Stimulated activated CD4-positive, alpha-beta T cell treated with anti-CD3 and anti-CD28 coated beads, Interleukin-1b, Interleukin-23, amount 100 ng/mL, for 48 hours (primary cell): ENCODE measurements at places on chromosomes 1 and 21.

GRCh38 chr1:35085421-35085820 lies 6.2 kb downstream of the ZMYM1 start:
- DNase-seq, result no peak

DNA sequence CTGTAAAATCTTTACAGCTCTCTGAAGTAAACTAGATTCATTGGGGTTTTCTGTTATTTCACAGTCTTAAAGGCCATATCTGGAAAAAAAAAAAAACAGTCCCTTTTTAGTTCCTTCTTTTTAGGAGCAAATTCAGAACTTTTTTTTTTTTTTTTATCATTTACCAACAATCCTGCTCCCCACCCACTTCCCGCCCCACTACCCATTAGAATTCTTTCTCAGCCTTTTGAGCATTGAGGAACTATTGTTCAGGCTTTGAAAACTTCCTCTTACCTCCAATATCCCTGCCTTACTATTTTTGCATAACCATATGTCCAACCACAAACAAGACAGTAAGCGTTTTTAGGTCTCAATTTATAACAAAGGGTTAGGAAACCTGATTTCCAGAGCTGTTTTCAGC lies 330.1 kb downstream of the PLPP3 start:
- no peak for DNase-seq

DNA sequence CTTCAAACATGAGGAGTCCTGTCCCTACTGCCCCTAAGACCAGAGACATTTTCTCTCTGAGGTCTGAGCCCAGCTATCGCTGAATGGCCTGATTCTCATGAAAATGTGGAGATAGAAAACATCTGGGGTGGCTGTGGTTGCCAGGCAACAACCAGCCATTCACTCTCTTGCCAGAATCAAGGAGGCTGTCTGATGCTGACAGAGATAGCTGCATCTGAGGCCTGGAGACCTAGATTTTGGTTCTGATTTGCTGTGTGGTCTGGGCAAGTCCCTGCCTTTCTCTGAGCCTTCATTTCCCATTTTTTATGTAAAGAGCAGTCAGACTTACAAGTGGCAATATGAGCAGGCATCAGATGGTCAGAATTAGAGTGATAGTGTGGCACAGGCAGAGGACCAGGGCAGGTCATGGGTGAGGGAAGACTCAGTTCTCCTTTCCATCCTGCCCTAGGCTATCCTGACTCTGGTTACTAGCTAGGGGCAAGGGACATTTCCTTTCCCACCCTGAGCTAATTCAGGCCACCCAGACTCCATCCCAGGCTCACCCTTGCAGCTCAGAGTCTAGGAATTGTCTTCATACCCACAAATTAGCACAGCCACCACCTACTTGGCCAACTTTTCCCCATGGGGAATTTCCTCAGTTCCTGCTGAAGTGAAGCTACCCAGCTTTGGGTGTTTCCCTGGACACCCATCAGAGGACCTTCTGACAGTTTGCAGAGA lies 20.0 kb upstream of the RNF19B start:
- peak; percentile 12 for DNase-seq

DNA sequence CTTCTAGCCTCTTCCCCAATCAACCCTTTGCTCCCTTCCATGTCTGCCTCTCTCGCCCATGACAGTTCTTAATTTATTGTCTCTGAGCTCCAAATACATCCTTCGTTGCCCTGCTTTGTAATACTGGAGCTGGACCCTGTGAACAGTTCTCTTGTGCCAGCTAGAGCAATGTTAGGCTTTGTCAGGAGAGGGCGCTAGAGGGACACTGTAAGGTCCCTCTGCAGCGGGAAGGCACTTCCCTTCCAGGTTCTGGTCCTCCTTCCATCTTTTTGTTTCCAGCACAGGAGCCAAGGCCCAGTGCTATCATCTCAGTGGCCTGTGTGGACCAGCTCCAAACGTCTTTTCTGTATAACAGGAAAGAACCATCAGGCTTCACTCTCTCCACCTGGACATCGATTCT lies 95.9 kb downstream of the PTPRU start:
- peak; percentile 17 for DNase-seq

- no peak for DNase-seq
Measured at GRCh38 chr1:4797016-4797410, 142.6 kb downstream of the AJAP1 start.

GRCh38 chr21:16040601-16041000 lies 310.8 kb downstream of the USP25 start:
- DNase-seq, result no peak

DNA sequence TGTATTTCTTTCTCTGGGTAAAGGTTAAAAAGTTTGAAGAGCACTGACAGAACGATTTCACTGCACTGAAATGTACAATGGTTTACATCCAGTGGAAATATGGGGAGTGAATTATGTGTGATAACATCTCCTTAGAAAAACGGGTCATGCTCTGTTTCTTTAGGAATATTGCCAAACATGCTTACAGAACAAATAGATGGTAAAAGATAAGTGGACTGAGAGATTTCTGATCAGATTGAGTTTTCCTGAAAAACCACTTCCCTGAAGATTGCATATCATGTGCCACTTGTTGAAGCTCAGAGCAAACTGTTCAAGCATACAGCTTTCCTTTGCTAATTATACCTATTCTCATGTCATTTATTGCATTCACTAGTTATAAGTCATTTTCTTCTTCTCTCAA lies 29.9 kb upstream of the DISP1 start:
- no peak for DNase-seq

- no peak for DNase-seq
Measured at GRCh38 chr1:190129366-190129765, 348.3 kb downstream of the BRINP3 start.

DNA sequence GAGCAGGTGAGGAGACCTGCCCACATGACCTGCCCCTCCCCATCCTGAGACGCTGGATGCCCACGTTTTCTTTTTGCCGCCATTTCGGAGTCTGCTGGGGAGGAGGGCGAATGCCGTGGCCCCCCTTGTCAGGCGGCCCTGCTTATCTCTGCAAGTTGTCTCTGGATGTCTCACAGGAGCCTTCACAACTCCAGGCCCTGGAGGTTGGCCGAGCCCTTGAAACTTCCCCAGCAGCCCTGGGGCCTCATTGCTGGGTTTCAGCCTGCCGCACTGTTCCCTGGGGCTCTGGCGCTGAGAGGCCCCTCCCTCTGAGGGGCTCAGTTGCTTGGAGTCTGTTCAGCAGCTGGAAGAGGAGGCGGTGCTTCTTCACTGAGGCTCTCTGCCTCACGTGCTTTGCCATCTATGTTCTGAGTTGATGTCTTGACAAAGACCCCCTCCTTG lies 29.8 kb upstream of the ZBTB21 start:
- DNase-seq, result no peak

DNA sequence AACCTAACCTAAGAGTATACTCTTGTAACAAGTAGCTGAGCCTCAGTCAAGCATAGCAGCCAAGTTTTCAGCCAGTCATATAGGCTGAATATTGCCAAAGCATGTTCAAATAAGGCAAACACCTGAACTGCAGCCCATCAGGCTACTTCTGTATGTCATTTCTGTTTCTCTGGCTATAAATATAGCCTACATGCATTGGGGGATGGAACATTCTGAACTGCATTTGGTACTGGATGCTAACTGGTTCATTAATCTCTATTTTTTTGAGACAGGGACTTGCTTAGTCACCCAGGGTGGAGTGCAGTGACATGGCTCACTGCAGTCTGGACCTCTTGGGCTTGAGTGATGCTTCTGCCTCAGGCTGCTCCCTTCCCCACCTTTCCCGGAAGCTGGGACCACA lies 37.3 kb downstream of the MAST2 start:
- DNase-seq, result no peak

GRCh38 chr1:205610901-205611466 lies 20.8 kb downstream of the ELK4 start:
- no peak for DNase-seq

GRCh38 chr1:184559117-184559713 lies 172.4 kb downstream of the C1orf21 start:
- no peak for DNase-seq

DNA sequence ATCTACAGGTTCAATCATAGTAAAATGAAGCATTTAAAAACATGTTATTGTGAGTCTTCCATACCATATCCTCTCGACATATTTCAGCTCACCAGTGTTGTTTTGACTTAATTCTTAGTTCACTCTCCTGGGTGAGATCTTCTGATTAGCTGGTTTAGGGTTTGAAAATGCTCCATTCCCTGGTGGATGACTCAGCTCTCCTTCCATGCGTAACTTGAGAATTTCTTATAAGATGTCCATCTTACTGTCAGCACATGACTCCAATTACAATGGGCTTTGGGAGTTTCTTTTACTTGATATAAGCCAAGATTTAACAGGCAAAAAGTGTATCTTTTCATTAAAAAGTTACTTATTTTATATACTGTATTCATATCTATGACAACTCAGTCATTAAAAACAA lies 476.5 kb downstream of the BRINP3 start:
- no peak for DNase-seq

- no peak for DNase-seq
Measured at GRCh38 chr1:183101841-183102276, 78.6 kb downstream of the LAMC1 start.

GRCh38 chr1:192809307-192810252 lies 741 bp downstream of the RGS2 start:
- peak; percentile 63 for DNase-seq

GRCh38 chr21:17911628-17912027 lies 92.5 kb upstream of the C21orf91 start:
- DNase-seq, result no peak

DNA sequence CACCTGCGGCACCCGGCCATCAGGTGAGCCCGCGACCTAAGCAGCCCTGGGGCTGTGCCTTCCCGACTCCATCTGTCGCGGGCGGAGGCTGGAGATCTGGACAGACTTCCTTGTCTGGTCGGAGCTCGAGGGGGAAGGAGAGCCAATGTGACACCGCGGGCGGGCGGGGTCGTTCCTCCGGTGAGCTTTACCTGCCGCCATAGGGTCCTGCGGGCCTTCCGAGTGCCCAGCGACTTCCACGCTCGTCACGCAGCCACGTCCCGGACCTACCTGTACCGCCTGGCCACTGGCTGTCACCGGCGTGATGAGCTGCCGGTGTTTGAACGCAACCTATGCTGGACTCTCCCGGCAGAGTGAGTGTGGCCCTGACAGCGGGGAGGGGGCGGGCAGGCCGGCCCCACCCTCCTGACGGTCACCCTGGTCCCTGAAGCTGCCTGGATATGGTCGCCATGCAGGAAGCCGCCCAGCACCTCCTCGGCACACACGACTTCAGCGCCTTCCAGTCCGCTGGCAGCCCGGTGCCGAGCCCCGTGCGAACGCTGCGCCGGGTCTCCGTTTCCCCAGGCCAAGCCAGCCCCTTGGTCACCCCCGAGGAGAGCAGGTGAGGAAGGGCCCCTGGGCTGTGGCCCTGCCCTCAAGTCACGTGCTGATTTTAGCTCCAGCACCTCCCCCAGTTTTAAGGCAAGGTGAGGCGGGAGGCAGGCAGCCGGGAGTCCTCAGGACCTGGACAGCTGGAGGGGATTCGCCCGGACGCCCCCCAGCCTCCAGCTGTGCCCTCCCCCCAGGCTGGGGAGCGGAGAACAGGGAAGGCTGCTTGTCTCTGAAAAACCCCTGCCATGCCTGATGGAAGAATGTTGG lies 1.1 kb downstream of the PUSL1 start:
- DNase-seq, result no peak

DNA sequence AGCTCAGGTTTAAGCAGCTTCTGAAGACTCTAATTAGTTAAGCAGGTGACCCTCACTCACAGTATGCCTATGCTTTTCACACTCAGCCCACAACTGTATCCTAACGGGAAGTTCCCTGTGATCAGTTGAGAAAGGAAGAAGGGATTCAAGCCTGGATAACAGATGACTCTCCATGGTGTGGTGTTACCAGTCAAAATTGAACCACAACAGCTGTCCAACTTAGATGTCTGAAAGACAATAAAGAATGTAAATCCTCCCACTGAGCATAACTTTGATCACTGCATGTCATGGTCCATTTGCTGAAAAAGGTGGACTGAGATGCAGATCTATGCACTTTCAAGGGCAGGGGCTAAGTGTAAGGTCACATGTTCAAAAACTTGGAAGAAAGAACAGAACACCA lies 32.3 kb upstream of the DIPK1A start:
- DNase-seq, result no peak

- peak; percentile 52 for DNase-seq
Measured at GRCh38 chr1:226738995-226739695, at the start of gene ITPKB. TSS of gene ITPKB (minus strand) at chr1:226739282. CDS start at chr1:226737458, 1,824 bp downstream.

DNA sequence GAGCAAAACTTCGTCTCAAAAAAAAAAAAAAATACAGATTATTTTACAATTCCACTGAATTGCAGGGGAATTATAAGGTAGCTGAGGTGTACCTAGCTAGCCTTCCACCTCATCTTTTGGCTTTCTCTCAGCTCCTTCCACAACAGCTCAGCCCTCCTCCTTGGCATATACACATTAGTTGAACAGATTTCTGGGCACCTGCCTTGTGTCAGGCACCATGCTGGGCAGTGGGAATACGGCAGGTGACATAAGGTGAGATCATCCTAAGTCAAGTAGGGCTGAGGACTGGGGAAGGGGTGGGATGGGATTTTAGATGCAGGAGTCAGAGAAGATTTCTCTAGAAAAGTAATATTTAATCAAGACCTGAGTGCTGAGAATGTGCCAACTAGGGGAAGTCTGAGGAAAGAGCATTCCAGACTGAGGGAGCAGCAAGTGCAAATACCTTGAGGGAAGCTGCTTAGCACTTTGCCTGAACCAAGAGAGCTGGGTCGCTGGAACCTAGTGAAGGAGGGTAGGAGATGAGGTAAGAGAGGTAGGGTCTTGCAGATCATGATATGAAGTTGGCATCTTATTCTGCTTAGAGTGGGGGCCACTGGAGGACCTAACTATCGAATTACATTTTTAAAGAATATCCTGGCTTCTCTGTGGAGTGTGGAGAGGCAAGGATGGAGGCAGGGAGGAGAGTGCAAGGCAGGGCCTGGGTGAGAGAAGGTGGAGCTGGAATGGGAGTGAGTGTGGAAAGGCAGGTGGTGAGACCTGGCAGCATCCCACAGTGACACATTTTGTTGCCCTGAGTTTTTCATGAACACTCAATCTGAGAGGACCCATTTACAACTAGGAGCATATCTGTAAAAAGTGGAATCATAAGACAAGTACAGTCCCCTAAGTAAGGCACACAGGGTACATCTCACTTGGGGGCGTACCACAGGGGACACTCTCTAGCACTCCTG lies 28.2 kb downstream of the LAMC2 start:
- DNase-seq, result no peak

DNA sequence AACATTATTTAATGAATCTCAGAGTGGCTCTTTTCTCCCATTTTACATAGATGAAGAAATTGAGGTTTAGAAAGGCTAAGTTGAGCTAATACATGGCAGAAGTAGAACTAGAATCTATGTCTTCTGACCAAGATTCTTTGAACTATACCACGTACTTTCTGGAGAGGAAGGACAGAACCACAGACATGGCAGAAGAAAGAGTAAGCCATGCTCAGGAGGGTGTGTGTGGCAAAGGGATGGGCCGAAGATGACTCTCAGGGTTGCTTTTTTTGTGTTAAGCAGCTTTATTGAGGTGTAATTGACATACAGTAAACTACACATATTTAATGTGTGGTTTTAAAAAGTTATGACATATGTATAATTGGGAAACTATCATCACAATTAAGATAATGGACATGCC lies 69.5 kb downstream of the PEX14 start:
- no peak for DNase-seq

DNA sequence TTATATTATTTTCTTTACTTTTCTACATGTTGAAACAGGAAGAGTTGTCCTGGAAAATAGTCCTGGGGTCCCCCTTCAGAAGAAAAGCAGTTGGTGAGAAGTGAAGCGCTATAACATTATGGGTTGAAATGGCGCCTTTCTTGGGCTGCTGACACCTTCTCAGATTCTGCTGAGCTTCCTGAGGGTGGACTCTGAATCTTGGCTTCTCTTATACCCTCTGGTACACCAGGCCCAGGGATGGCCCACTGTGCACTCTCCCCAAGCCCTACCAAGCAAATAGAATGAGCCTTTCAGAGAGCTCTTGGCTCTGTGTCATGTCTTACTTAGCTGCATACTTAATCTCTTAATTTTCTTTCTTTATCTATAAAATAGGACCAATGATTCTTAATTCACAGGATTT lies 42.3 kb downstream of the CD247 start:
- DNase-seq, result no peak
